ENCODE measurements at places on chromosomes 7 and 10.
A peak's percentile ranks its signal among the peaks of the same experiment; 100 is the strongest.

GRCh38 chr10:51139176-51139575, 64.9 kb downstream of the PRKG1 start:
- DNase-seq, result no peak

GRCh38 chr7:48875045-48875916, 49.1 kb upstream of the CDC14C start:
- peak; percentile 70 for DNase-seq

DNA sequence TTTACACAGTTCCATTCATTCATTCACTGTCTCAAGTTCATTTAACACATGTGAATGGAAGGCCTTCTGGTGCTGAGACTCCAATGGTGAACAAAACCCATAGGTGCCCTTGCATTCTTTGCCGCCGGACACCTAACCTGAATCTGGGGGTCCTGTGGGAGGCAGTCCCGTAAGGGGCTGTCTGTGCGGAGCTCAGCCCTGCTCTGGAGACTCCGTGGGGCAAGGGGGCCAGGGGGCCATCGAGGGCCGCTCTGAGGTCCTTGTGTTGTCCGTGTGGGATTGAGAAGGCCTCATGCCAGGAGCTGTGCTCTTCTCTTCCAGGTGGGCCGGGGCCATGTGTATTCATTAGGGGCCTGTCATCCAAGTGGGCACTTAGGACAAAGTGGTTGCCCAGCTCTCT, 15.3 kb downstream of the PTPRE start:
- DNase-seq, result no peak

- DNase-seq, result no peak
Measured at GRCh38 chr7:110507832-110508231, 583.1 kb upstream of the LRRN3 start.

DNA sequence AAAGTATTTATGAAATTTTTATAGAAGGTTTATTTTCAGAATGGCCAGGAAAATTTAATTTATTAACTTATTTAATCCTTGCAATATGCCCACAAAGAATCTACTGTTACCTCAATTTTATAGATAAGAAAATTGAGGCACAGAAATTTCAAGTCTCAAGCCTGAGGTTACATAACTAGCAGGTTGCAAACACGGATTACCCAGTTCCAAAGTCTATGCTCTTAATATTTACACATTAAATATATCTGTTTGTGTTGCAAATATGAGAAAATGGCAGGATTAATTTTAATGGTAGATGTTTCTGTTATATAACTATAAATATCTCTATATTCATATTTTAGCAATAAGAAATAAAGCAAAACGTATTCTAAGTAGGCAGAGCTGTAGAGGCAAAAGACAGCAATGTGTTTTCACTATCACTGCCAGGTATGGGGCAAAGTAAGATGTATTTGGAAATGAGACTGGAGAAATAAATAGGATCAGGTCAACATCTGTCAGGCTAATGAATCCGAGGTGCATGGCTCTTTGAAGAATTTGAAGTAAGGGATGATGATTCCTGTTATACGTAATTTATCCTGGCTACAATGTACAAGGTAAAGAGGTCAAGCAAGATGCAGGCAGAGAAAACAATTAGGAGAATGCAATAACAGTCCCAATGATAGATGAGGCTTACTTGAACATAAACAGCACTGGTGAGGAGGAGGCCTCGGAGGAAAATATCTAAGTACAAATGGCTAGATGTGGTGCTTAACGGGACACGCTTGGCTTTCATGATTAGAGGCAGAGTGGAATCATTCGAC, 354.1 kb upstream of the VSTM2A start:
- no peak for DNase-seq

- DNase-seq, result peak; percentile 18
Measured at GRCh38 chr7:47336472-47337425, 245.2 kb downstream of the TNS3 start.

- DNase-seq, result no peak
Measured at GRCh38 chr7:76997381-76998284, 34.5 kb downstream of the SPDYE17 start.

Measured in ELF-1 (cell line).